CD4-positive, alpha-beta T cell treated with Interleukin-6 for 4 hours (primary cell): ENCODE measurements at places on chromosomes 13 and 19.

DNA sequence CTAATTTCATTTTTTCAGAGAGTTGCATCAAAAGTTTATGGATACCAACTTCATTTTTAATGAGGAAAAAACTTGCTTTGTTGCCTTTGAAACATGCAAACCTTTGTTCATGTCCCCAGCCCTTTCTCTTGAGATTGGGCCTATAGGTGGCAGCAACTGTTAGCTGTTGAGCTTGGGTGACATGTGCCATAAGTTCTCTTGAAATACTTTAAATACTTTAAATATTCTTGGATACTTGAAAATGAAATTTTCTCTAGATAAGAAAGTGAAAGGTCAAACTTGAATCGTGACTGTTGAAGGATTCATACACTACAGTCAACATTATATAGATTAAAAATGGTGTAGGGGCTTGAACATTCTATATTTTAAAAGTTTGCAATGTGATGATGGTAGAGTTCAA, 294.9 kb downstream of the NDFIP2 start:
- no peak for DNase-seq

GRCh38 chr13:40146063-40146462, 490.6 kb downstream of the COG6 start:
- no peak for DNase-seq

- DNase-seq: peak; percentile 56
Measured at GRCh38 chr19:13104848-13105711, 2.4 kb upstream of the LYL1 start.

- DNase-seq: no peak
Measured at GRCh38 chr13:112693831-112694497, 4.1 kb downstream of the ATP11A start.

DNA sequence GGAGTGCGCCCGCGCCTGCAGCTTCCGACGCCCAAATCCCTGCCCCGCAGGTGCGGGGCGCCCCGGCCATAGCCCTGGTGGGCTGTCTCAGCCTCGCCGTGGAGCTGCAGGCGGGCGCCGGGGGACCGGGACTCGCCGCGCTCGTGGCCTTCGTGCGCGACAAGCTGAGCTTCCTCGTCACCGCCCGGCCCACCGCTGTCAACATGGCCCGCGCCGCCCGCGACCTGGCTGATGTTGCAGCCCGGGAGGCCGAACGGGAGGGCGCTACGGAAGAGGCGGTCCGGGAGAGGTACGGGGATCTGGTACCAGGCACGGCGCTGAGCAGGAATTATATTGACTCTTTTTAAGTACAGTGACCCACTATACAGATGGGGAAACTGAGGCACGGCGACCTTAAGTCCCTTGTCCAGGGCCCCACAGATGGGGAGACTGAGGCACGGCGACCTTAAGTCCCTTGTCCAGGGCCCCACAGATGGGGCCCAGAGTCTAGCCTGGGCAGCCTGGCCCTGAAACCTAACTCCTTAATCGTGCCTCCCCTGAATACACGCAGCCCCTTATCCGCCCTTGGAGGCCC, 586 bp downstream of the MRI1 start:
- peak; percentile 57 for DNase-seq

GRCh38 chr19:3698386-3698950, 1.8 kb downstream of the PIP5K1C start:
- DNase-seq: no peak

- no peak for DNase-seq
Measured at GRCh38 chr13:113114511-113115362, 7.9 kb upstream of the F10 start.

- DNase-seq: no peak
Measured at GRCh38 chr13:114020750-114021463, 47.0 kb upstream of the C13orf46 start.

GRCh38 chr19:19040417-19040816, 7.0 kb downstream of the ARMC6 start:
- DNase-seq: no peak

DNA sequence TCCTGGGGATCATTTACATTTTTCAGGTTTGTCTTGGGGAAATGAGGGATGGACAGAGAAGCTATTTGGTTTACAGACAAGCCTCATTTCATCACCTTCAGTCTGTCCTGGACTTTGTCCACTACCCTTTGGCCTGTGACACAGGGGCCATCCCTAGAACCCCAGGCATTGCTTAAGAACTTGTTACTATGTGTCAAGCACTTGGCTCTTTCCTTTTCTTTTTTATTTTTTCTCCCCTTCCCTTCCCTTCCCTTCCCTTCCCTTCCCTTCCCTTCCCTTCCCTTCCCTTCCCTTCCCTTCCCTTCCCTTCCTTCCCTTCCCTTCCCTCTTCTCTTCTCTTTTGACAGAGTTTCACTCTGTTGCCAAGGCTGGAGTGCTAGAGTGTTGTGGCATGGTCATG, 253.1 kb downstream of the OLFM4 start:
- DNase-seq: no peak

DNA sequence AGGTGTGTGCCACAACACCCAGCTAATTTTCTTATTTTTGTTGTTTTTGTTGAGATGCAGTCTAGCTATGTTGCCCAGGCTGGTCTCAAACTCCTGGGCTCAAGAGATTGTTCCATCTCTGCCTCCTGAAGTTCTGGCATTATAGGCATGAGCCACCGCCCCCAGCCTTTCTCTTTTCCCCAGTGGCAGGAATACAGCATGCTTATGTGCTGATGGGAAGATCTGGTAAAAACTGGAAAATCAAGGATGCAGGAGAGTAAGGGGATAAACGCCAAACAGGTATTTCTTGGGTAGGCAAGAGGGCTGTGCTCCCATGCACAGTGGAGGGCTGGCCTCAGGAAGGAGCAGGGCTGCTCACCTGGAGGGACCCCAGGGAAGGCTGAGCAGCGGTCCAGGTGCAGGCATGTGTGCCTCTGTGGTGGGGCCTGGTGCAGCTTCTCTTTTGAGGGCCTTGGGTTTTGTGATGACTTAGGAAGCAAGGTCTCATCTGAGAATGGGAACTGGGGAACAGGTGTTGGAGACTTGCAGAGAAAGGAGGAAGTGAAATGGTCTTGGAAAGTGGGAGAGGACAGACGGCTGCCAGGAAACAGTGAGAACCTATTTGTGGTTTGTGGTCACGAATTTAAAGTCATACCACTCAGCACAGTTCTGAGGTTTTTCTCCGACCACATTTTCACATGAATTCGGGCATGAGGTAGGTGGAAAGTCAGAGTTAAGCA, 106.5 kb downstream of the TEX26 start:
- peak; percentile 7 for DNase-seq

GRCh38 chr19:18366021-18366435, 19.9 kb upstream of the GDF15 start:
- no peak for DNase-seq

DNA sequence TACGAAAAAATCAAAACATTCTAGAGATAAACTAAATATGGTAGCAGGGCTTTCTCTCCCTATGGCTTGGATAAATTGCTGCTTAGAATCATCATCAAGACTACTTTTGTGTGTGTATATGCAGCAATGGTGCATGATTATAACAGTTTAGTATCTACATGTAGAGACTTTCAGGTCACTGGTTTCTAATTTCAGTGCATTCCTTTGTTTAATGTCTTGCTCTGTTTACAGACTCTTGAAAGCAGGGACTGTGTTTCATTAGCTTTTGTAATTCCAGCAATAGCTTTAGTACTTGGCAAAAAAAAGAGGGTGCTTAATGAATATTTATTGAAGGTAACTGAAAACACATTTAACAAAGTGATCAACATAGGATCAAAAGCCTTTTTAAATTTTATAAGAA, 420.7 kb downstream of the PCDH9 start:
- no peak for DNase-seq

GRCh38 chr13:82480415-82480814, 1401.9 kb downstream of the SLITRK1 start:
- DNase-seq: no peak

GRCh38 chr13:93861818-93862217, 617.7 kb downstream of the DCT start:
- DNase-seq: no peak

GRCh38 chr13:32624441-32624840, 38.2 kb downstream of the PDS5B start:
- no peak for DNase-seq

DNA sequence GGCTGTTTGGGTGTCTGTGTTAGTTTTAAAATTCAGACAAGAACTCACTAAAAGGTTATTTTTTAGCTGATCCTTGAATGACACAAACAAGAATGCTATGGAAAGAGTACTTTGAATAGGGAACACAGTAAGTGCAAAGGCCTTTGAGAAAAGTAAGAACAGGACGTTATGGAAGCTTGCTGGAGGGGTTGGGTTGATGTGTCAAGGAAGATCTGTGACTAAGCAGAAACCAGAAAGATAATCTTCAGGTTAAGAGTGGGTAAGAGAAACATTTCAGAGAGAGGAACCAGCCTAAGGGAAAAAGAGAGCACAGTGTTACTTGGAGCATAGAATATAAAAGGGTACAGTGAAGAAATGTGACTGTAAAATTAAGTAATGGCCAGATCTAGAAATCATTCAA, 41.2 kb upstream of the TRPC4 start:
- no peak for DNase-seq

DNA sequence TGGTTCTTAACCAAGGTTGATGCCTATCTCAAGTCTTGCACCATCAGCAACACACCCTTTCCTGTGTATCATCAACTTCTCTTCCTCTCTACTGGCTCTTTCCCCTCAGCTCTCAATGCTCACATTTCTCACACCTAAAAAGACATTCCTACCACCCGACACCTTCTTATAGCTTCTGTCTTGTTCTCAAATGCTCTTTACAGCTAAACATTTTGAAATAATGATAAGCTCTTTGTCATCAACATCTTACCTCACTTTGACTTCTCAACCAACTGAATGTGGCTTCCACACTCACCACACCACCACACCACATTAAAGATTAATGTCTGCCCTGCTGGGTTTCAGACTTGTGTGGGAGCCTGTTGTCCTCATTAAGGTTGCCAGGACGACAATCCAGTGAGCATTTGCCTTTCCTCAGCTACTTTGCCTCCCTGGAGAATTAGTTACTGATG, 67.8 kb downstream of the RXFP2 start:
- DNase-seq: peak; percentile 33

- DNase-seq: peak; percentile 95
Measured at GRCh38 chr19:46634045-46634655, 1.9 kb downstream of the GNG8 start.

- DNase-seq: peak; percentile 26
Measured at GRCh38 chr13:27170516-27171243, 931 bp downstream of the USP12 start.

- DNase-seq: no peak
Measured at GRCh38 chr13:77896536-77896935, 22.1 kb downstream of the EDNRB start.

DNA sequence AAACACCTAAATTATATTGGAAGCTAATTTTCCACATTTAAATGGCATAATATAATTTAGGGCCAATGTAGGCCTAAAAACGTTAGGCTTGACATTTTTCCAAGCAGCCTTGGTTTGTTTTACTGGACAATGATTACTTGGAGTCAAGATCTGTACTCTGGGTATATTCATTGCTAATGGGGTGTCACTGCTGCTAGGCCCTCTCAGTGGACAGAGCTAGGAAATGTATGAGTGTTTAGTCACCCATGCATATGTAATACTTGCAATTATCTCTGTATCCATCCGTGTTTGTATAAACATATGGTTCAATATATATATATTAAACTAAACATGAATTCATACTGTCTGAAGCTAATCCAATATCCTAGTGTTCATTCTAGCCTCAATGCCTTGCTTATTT, 598.1 kb downstream of the DCT start:
- DNase-seq: no peak

GRCh38 chr13:36430247-36431203, 1.8 kb upstream of the CCNA1 start:
- no peak for DNase-seq

DNA sequence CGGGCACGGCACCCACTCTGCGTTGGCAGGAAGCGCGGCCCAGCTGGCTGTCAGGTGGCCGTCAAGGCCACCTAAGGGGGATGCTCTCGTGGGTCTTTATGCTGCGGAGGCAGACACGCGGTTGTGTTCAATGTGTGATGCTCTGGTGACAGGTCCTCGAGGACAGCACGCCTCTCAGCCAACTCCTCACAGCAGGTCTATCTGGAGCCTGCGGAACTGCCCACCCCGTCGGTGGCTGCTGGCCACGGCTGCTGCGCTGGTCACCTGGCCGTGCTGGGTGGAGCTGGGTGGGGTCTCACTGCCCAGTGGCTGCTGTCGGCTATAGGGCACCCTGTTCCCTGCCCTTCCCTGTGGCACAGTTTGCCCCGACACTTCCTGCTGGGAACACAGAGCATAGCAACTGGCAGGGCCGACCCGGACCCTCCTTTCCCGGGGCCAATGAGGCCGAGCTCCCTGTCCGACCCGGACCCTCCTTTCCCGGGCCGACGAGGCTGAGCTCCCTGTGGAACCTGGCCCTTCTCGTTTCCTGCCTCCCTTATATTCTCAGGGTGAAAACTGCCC, 14.3 kb upstream of the F7 start:
- no peak for DNase-seq

GRCh38 chr13:63855457-63856118, 2439.9 kb upstream of the PCDH20 start:
- no peak for DNase-seq

- no peak for DNase-seq
Measured at GRCh38 chr13:23824371-23824770, 64.8 kb downstream of the MIPEP start.

GRCh38 chr19:3668331-3669081, 31.8 kb downstream of the PIP5K1C start:
- no peak for DNase-seq

DNA sequence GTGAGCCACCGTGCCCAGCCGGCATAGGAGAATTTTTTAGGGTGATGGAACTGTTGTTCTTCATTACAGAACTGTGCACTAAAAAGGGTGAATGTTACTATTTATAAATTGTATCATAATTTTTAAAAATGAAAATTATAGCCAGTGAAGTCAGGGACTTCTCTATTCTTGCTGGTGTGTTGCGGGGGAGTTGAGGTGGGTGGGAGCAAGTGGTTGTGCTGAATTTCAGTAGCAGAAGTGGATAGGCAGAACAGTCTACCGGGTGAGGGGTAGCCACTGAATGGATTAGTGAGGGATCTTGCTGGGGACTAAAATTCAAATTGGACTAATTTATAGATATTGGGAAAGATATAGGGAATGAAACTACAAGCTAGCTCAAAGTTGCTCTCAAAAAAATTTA, 74.0 kb downstream of the CAB39L start:
- DNase-seq: no peak

DNA sequence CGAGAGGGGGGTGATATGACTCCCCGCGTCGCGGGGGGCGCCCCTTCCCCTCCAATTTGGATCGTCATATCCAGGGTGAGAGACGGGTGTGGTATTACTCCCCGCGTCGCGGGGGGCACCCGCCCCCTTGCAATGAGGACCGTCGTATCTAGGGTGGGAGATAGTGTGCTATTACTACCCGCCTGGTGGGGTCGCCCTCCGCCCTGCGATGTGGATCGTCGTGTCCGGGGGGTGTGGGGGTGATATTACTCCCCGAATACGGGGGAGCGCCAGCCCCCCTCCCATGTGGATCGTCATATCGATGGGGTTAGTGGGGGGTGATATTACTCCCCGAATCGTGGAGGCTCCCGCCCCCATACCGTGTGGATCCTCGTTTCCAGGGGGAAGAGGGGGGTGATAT, 29.2 kb upstream of the RGCC start:
- DNase-seq: peak; percentile 73

- no peak for DNase-seq
Measured at GRCh38 chr13:19726611-19727010, 56.1 kb downstream of the PSPC1 start.

- DNase-seq: no peak
Measured at GRCh38 chr13:106498158-106498557, 37.3 kb downstream of the EFNB2 start.

GRCh38 chr19:18172331-18173053, 1.1 kb upstream of the IFI30 start:
- no peak for DNase-seq

GRCh38 chr19:39679791-39680168, 24.1 kb downstream of the LGALS16 start:
- no peak for DNase-seq

- DNase-seq: no peak
Measured at GRCh38 chr13:106088085-106088484, 447.4 kb downstream of the EFNB2 start.
